ENCODE measurements at places on chromosomes 7 and 10. TPM values are rescaled to one million over a fixed set of nuclear protein-coding genes. Genes with fewer than 3 reads are reported as not detected.

The UPK3BL1 gene
- 9.1 TPM for total RNA-seq

The PWWP2B gene
- 10.7 TPM for total RNA-seq

The ARHGAP22 gene
- total RNA-seq: 1.3 TPM

The MYL10 gene
- not detected for total RNA-seq

The C10orf105 gene
- not detected for total RNA-seq

The RARRES2 gene
- 0.54 TPM for total RNA-seq

The H2BK1 gene
- not detected for total RNA-seq

The TMEM120A gene
- total RNA-seq: 52.0 TPM
